ENCODE measurements at places on chromosomes 1 and 21.

GRCh38 chr1:1208713-1209433 is 2.5 kb upstream of the TNFRSF18 start:
- peak; percentile 77 for DNase-seq

DNA sequence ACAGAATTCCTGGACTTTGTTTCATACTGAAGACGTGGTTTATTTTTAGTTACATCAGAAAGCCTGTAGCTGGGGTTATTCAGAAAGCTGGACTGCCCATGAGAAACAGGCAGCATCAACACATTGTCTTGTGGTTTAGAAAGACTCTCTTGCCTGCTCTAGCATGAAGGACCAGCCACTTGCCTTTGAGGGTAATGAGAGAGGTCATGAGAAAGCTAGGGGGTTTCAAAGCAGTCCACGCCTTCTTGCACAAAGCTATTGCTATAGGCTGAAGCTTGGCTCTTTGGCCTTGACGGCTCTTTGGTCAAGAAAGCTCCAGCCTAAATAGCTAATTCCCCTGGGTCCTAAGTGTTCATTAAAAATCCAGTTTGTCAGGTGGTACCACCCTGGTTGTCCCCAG is 208.1 kb downstream of the PRDM2 start:
- no peak for DNase-seq

GRCh38 chr1:13786541-13786940 is 86.6 kb downstream of the PRDM2 start:
- DNase-seq = no peak

- DNase-seq = no peak
Measured at GRCh38 chr1:218347336-218347722, 2.2 kb downstream of the TGFB2 start.

- DNase-seq = no peak
Measured at GRCh38 chr1:2575801-2576663, 10.5 kb upstream of the PRXL2B start.

Data from activated T-cell treated with anti-CD3 and anti-CD28 coated beads, Interleukin-2, amount 50 U/mL, for 24 hours (primary cell).